Stimulated activated CD8-positive, alpha-beta memory T cell treated with anti-CD3 and anti-CD28 coated beads, Interleukin-12 subunit alpha, Interleukin-12 subunit beta, amount 100 ng/mL, for 1 hour (primary cell): ENCODE measurements at places on chromosomes 7 and 10.

- DNase-seq, result no peak
These were observed 48.4 kb downstream of the HGF start for GRCh38 chr7:81721437-81721836.

DNA sequence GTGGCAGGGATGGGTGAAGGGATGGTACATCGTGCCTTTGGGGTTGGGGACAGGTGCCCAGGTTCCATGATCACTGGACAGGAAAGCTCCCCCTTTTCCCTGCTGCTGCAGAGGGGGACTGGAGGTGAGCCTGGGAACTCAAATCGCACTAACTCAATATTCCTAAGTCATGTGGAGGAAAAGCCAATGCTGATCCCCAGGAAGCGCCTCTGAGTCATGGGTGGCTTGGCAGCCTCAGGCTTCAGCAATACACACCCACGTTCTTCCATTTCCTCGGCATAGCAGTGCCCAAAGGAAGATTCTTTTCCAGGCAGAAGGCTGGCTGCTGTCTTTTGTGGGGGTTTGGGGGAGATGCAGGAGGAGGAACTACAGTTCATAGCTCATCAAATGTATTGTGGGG, 165.8 kb downstream of the CCDC3 start:
- DNase-seq, result no peak

DNA sequence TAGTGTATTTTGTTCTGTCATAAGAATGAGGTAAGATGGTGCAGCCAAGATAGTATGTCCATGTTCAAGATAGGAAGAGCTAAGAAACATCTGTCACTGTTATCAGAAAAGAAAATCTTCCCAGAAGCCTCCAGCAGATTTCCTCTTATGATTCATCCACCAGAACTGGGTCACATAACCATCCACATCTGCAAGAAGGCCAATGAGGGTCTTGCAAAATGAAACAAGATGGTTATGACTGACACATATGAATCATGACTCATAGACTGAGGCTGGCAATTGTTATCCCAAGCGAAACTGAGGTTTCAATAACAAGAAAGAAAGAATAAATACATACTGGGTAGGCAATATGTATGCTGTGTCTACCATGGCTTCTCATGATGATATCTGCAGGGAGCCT, 30.3 kb downstream of the CCNJ start:
- DNase-seq, result no peak

GRCh38 chr7:21944616-21945453, 864 bp downstream of the CDCA7L start:
- no peak for DNase-seq

GRCh38 chr10:122847782-122848604, 2.3 kb upstream of the CUZD1 start:
- no peak for DNase-seq

GRCh38 chr10:108060246-108060645, 895.7 kb upstream of the SORCS1 start:
- no peak for DNase-seq

DNA sequence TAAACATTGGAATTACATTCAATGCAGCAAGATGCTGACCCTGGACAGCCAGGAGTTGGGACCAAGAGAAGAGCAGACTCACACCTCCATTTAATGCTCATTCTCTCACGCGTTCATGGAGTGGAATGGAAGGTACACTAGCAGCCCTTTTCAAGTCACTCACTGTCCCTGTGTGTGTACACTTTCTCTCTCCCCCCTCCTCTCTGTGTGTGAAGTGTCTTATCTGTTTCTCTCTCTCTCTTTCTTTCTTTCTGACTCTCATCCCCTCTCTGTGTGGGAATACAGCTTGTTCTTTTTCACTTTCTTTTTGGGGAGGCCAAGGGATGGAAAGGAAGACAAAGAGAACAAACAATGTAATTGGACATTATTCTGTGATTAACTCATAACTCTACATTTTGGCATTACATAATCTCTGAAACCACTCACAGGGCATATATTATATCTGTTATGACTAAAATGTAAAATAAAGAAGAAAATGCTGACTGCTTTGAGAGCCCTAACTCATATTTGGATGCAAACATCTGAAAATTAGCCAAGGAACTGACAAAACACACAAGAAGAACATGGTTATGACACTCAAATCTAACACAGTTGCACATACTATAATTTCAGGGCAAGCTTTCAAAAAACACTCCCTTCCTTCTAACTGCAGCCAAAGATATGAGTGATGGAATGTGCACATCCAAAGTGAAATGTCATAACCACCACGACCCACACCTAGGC, 188.8 kb downstream of the PARD3 start:
- no peak for DNase-seq

DNA sequence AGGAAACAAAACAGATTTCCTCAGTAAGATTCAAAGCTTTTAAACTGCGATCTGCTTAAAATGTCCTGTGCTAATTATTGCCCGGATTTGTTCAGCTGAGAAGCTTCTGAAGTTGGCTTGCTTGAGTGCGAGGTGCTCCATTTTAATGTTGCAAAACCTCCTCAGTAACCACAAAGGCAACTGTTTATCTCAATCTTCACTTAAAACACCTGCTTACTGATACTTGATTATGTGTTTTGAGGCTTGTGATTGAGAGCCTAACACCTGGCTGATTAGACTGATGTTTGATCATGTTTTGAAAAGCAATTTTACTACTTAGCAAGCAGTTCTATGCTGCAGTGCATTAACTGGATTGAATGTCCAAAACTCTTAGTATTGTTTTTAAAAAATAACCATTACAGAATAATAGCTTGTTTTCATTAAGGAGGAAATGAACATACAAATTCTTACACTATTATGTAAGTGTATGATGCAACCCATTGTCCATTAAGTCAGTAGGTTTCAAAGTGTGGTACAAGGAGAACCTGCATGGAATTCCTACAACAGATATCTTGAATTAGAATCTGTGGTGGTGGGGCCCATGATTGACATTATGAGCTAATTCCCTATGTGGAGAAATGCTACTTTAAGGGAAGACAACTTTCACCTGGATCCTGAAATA, 96.9 kb upstream of the FAM180A start:
- DNase-seq, result no peak

GRCh38 chr10:112509558-112510291, 62.7 kb downstream of the VTI1A start:
- no peak for DNase-seq

- no peak for DNase-seq
These were observed 86.6 kb downstream of the NRBF2 start for GRCh38 chr10:63219749-63220148.

DNA sequence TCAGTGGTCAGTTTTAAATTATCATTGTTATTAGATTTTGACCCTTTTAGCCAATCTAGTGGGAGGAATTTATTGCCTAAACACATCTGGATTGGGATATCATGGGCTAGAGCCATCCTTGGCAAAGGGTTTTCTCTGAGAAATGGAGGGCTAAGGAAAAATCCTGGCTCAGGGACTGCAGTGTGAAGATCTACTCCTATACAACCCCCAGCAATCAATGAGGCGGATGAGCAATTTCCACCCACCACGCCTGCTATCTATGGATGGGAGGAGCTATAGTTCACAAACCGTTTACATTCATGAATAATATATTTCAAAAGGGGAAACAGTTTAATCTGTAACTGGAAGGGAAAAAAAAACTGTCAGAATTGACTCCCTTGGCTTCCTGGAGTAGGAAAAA, 2.7 kb downstream of the CAV1 start:
- DNase-seq, result no peak

DNA sequence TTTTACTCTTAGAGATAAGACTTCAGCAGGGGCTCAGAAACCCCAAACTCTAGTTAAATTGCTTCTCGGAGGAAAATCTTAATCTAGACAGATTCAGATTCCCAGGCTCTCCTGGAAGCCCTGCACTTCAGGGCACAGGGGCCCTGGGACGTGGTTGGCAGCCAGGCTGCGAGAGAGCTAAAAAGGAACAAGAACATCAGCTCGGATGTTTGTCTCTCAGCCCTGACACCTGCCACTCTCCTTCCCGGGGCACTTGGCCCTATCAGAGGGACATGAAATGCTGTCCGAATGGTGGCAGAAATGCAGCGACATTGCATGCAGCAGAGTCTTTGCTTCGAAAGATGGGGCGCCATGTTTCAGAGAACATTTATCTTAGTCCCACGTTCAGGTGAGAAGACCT, 166.8 kb downstream of the CCDC3 start:
- no peak for DNase-seq

DNA sequence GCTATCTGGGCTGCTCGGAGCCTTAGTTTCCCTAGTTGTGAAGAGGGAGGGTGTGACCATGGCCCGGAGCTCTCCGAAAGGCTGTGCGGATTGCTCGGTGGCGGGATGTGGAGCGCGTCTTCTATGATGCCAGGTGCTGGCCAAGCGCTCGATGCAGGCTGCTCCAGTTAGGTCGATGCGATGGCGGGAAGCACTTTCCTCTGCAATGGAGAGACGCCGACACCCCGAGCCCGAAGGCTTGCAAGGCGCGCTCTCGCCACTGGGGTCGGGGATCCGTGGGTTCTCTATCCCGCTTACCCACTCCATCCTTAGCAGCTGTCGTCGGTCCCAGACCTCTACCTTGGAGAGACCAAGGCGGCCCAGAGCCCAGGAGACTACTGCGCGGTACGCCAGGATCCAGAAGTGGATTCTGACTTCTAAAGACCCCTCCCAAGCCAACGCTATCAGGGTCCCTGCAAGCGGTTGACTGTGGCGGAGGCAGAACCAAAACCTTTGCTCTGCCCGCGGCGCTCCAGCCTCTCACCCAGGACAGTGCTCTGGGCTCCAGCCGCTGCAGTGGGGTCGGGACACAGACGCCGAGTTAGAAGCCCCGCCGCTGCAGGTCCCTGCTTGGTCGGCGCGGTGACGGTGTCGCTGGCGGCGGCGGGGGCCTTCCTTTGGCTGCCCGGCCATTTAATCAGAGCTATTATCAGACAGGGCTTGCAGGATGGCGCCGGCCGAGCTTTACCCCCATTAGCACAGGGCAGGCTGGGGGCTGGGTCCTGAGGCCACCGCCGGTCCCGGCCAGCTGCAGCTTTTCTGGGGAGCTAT, 7.8 kb upstream of the TBX20 start:
- DNase-seq, result no peak

- DNase-seq, result no peak
These were observed 222.4 kb downstream of the RPS24 start for GRCh38 chr10:78255796-78256638.

- no peak for DNase-seq
These were observed 57.8 kb downstream of the MINDY3 start for GRCh38 chr10:15802375-15802949.

DNA sequence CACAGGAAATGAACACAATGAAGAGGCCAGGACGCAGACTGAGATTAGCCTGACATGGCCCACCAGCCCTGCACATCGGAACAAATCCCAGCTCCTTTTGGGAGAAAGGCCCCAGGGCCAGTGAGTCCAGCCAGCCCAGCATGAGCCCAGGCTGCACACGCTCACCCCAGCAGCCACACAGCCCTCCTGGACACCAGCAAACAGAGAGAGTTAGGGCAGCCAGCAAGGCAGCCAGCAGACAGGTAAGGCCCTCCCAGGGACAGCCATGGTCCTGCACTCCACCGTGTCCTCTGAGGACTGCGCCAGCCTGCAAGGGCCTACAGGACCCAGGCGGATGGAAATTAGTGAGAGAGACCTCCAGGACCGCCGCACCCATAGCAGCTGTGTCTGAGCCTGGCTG, 8.1 kb upstream of the GRID1 start:
- no peak for DNase-seq

- DNase-seq, result no peak
These were observed 42.7 kb upstream of the CHST3 start for GRCh38 chr10:71921324-71922027.

DNA sequence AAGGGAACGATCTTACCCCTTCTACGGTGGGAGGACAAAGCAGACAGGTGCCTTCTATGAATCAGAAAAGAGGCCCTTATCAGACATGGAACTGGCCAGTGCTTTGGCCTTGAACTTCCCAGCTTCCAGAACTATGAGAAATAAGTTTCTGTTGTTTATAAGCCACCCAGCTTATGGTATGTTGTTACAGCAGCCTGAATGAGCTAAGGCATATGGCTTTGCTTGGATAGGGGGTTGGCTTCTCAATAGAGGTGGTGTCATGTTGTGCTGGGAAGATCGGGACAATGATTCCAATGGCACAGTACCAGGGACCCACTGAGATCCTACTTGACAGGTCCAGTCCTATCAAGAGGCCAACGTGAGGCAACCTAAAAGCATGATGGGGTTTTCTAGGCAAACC, 183.4 kb upstream of the BMPER start:
- DNase-seq, result no peak

- no peak for DNase-seq
These were observed 53.4 kb downstream of the EPC1 start for GRCh38 chr10:32293581-32293980.

DNA sequence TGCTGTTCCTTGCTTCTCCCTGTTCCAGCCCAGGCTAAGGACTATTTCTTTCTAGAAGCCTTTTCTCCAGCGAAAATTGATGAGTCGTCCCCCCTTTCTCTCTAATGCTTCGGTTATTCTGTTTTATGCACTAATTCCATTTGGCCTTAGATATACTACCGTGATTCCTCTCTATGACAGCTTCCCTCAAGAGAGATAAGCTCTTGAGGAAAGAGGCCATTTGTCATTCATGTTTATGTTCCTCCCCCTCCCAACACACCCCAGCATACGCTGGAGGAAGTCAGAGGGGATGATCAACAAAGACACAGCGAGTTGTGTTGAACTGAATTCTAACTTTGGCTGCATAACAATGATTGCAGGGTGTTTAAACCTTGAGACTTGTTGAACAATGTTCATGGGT, 198.8 kb downstream of the BMPER start:
- DNase-seq, result no peak

DNA sequence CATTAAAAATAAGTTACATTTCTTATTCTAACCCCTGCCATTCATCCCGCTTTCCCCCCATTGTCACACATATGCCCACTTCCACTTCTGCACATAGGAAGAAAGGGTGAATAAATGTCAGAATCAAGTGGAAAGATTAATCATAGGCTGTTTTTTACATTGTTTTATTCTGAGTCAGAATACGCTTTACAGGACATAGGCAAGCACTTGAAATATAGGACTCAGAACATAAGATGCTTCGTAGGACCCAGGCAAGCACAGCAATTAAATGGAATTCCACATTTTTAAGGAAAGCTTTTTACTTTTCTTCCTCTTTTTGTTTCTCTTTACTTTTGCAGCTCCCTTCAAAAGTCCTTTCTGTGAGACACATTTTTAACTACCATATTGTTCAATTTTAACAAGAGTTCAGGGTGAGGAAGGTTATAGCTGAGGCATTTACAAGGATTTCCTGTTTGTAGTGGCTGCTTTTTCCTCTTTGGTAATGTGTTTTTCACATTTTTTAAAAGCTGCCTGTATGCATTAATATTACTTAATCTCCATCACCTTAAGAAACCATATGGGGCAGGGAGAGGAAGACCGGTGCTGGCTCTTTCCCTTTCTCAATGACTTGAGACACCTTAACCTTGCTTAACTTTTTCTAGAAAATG, 130.0 kb downstream of the TES start:
- no peak for DNase-seq

DNA sequence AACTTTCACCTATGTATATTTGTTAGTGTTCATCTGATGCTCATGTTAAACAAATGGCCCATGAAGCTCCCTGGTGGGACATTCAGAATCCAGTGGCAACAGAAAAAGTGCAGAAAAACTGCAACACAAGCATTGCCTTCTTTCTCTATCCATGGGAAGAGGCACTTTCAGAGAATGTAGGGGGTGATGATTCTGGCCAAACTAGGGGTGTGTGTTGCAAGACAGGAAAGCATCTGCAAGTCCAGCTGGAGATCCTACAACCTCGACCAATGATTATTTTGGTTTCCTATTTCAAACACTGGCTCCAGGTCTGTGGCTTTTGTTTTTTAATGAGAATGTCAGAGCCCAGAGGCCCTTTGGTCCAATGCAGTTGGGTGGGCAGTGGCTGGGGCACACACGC, 198.7 kb downstream of the CXCL12 start:
- no peak for DNase-seq
